ENCODE measurements at places on chromosomes 16 and 17. TPM values are rescaled to one million over a fixed set of nuclear protein-coding genes. Genes with fewer than 3 reads are reported as not detected.
A peak's percentile ranks its signal among the peaks of the same experiment; 100 is the strongest.

GRCh38 chr16:50533317-50533716 is 14.9 kb upstream of the NKD1 start:
- DNase-seq: peak; percentile 51

DNA sequence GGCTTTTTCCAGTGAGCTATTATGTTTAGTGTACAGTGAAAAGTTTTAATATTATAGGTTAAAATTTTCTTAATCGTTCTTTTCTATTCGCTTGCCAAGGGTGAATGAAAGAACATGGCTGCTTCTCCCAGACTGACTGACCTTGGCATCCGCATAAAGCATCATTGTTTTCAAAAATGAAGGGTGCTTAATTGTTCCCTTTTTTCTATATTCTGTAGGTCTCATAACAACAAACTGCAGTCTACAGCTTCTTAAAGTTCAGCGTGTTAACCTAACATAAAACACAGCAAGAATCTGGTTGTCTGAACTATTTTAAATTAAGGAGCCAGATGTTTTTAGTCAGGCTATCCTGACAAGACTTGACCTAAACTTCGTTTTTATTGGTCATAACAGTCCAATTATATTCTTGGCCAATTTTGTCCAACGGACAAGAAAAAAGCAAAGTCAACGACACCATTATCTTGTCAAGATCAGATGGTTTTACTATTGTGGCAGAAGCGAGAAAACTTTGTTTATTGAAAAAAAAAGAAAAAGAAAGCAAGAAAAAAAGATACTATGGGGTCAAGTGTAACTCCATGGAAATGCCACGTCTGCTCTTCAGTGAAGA is 14.1 kb downstream of the C17orf58 start:
- no peak for DNase-seq

Gene GHDC
- 6.4 TPM for total RNA-seq

GRCh38 chr17:38748892-38749222 is 721 bp upstream of the PCGF2 start:
- no peak for DNase-seq

DNA sequence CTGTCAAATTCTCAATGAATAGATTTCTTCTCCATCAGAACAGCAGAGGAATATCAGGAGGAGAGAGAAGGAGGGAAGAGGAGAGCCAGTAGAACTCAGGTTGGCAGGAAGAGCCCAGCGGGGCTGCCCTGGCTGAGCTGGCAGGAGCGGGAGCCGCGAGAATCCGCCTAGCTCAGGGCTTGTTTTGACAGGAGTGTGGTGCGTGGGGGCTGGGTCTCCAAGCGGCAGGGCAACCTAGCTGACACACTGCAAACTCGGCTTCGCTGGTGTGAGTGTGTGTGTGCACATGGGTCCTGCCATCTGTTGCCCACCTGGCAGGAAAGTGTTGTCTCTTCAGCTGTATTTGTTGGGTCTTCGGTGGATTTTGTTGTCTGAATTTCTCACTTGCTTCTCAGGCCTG is 27.9 kb upstream of the BCAR1 start:
- DNase-seq: no peak

DNA sequence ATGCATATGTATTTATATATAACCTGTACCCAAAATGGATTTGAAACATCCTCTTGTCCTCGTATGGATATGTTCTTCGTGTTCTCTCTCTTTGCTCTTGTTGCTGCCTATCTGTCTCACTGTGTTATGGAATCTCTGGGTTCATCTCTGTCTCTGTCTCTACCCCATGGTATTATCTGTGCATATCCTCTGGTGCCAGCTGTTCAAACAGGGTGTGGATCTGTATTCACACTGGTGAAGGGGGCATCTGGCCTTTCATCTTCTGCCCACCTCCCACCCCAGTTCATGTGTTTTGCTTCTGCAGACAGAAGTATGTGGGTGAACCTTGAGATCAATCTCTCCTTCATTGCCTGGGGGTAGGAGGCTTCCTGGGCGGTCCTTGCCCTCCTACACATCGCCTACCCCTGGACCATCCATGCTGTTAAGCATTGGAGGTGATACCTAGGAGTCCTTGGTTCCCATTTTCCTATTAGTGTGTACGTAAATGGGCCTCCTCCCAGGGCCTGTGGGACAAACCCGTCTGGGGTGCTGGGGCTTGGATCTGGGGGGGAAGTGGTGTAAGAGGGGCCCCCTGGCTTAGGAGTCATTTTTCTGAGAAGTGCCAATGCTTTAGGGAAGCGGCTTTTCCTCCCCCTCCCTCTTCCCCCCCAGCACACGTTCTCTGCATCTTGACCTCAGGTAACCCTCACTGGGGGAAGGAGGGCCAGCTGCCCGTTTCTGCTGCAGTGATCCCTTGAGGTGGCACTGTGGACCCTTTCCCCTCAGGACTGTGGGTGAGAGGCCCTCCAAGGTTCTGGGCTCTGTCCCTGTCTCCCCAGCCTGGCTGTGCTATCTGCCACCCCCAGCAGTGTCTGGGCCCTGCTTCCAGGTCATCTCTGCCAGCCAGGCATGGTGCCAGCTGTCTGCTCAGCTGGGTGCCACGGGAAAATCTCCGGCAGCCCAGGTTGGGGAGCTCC is 21.1 kb downstream of the RARA start:
- DNase-seq: no peak

Data from type B pancreatic cell (in vitro differentiated cells).